ENCODE measurements at places on chromosomes 4 and X. TPM values are rescaled to one million over a fixed set of nuclear protein-coding genes. Genes with fewer than 3 reads are reported as not detected.

DNA sequence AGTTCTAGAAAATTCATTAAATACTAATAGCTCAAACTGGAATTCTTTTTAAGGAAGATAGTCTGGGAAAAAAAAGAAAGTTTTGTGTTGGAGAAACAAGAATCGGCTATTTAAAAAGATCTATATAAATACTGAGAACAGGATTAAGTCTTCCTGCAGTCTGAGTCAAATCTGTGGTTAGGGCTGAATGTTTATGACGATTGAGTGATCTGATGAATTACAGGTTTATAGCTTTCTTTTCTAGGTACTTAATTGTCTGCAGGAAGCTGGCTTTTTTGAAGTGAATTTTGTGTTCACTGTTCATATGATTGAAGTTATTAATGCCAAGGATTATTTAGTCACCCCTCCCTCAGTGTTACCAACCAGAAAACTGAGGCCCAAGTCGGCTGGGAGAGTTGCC is 42.2 kb downstream of the TLL1 start:
- DNase-seq = no peak

- DNase-seq = no peak
Measured at GRCh38 chr4:139770361-139770760, 104.7 kb downstream of the MGST2 start.

DNA sequence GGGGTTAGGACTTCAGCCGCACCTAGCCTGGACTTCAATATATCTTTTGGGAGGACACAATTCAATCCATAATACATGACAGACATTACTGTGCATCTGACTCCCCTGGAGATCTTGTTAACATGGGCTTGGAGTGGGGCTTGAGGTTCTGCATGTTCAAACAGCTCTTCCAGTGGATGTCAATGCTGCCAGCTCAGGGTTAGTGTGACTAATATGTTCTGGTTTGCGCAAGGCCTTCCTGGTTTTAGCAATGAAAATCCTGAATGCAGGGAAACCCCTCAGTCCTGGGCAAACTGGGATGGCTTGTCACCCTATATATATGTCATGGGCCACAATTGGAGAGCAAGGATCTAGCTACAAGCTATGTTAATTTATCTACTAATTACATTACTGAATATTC is 2.7 kb upstream of the TSPAN7 start:
- DNase-seq = no peak

- DNase-seq = no peak
Measured at GRCh38 chr4:6684656-6685055, 9.0 kb upstream of the S100P start.

DNA sequence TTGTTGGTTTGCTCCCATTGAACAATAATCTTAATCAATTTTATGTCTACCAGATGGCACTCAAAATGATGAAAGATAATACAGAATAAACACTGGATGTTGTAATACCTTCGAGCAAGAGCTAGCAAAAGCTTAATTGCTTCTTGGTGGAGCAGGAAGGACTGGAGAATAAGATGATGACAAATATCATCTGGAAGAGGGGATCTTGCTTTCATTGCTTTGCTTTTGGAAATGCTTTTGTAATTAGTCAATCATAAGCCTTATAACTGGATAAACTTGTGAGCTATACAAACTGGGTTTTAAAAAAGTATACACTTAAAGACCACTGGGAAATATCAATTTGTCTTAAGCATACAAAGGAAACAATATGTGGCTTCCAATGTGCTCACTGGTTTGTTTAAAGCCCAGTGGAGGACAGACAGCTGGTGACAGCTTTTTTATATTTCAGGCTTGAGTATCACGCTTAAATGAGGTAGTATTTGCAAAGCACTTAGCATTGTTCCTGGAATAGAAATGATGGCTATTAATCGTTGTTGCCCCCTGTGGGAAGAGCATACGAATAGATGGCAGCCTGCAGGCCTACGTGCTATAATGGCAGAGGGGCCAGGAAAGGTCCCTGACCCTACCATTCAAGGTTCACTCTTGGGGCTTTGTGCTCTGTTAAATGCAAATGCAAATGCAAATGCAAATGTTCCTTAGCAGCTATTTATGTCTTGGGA is 61.2 kb downstream of the TMEM150C start:
- no peak for DNase-seq

Gene FGF5
- not detected for total RNA-seq

Gene MAGED4
- 62.3 TPM for total RNA-seq

DNA sequence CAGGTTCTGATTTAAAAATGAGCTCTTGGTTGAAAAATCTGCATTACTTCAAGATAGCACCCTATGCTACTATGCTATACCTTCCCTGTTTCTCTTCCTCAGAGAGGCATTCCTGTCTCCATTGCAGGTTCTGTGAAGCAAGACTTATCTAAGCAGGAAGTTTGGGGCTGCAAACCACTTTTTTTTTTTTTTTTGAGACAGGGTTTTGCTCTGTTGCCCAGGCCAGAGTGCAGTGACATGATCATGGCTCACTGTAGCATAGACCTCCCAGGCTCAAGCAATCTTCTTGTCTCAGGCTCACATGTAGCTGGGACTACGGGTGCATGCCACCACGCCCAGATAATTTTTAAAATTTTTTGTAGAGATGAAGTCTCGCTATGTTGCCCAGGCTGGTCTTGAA is 4.0 kb upstream of the CCNG2 start:
- DNase-seq = no peak

Gene MAGEA11
- not detected for total RNA-seq

Gene CLDN22
- not detected for total RNA-seq

Gene PHOX2B
- total RNA-seq = not detected

DNA sequence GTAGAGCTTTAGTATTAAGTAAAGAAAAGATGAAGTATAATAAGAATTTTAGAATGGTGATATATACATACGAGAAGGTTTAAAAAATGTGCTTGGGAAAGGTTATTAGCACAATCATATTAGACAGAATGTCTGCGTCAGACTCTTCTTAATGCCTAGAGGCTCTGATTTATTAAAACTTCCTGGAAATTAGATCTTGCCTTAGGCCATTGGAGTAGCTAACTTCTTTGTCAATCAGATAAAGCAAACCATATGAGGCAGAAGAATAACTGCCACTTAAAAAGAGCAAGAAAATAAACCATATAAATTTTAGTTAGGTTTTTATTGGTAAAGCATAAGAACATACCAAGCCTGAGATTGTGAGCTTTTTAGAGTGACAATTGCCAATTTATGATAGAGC is 309.1 kb downstream of the TLL1 start:
- no peak for DNase-seq

Gene RRH
- not detected for total RNA-seq

Gene MAGEB10
- not detected for total RNA-seq

Gene IL2RG
- not detected for total RNA-seq

DNA sequence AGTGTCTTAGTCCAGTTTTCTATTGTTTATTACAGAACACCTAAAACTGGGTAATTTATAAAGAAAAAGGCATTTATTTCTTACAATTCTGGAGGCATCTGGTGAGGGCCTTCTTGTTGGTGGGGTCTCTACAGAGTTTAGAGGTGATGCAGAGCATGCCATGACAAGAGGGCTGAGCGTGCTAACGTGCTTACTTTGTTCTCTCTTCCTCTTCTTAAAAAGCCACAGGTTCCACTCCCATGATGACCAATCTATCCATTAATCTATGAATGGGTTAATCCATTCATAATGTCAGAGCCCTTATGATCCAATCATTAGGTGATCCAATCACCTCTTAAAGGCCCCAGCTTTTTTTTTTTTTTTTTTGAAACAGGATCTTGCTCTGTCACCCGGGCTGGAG is 291.5 kb upstream of the GALNTL6 start:
- DNase-seq = no peak

DNA sequence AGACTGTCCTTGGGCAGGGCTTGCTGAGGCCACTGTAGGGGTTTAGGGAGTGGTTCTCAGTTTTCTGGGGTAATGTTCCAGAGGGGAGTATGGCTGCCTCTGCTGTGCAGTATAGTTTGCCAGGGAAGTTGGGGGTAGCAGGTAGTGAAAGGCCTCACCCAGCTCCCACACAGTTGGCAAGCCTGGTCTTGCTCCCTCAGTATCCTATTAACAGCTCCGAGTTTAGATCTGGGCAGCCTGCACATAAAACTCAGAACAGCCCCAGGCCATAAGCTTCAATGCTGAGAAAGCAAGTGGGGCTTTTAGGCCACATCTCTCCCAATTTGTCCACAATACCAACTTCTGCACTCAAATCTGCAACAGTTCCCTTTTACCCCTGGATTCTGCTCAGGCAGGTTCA is 205.2 kb downstream of the GALNTL6 start:
- no peak for DNase-seq

Gene SULT1E1
- not detected for total RNA-seq

GRCh38 chr4:108060164-108060563 is 70.5 kb downstream of the HADH start:
- no peak for DNase-seq

- DNase-seq = no peak
Measured at GRCh38 chrX:133335027-133335426, 80.3 kb downstream of the GPC4 start.

GRCh38 chr4:129600898-129601297 is 504.9 kb downstream of the C4orf33 start:
- DNase-seq = no peak
